ENCODE measurements at places on chromosomes 2 and 18. TPM values are rescaled to one million over a fixed set of nuclear protein-coding genes. Genes with fewer than 3 reads are reported as not detected.

GRCh38 chr2:31075941-31076590 lies 62.2 kb downstream of the GALNT14 start:
- DNase-seq = no peak

DNA sequence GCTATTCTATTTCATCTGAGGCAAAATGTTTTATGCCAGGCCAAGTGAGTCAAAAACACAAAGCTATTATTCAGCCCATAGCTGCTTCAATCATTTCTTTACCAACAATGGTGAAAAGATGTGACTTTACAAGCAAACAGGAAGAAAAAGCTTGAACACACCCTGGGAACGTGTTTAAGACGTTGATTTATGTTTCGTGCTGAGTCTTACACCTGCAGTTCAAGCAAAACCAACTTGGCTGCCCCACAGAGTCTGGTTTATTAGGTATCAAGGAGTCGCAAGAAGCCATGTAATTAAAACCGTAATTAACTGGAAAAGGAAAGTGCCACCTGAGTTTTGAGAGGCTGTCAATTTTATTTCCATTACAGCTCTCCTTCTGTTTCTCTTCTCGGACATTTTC lies 295.5 kb downstream of the MEIS1 start:
- DNase-seq = no peak

DNA sequence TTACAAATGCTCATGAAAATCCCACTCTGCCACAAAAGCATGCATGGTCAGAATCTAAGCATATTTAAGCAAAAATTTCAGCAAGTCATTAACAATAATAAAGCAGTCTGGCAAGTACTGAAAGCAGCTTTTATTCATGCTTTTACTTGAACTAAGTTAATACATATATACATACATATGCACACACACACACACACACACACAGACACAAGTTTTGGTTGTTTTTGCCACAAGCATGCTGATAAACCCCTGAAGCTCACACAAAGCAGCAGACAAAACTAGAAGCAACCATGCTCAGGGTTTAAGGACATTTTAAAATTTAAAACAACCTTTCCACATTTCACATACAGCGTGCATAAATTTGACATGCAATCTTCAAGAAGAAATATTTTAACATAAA lies 819.1 kb upstream of the FSHR start:
- DNase-seq = no peak

The C2orf49 gene
- 17.2 TPM for total RNA-seq

The FTCDNL1 gene
- total RNA-seq = 1.8 TPM

All from WTC11 (cell line).